Fibroblast of upper back skin (primary cell): ENCODE measurements at places on chromosomes 3 and 15.

GRCh38 chr3:127671523-127672428 is 976 bp upstream of the ABTB1 start:
- DNase-seq = no peak

- DNase-seq = no peak
These were observed 301.3 kb upstream of the TPRG1 start for GRCh38 chr3:188870431-188870830.

- DNase-seq = no peak
These were observed 644.3 kb downstream of the NR2F2 start for GRCh38 chr15:96974761-96975160.

- DNase-seq = no peak
These were observed 77.8 kb upstream of the RNU6-1 start for GRCh38 chr15:67917636-67918035.

- DNase-seq = no peak
These were observed 21.4 kb upstream of the PRTG start for GRCh38 chr15:55764398-55764797.

GRCh38 chr3:101497803-101498202 is 15.2 kb downstream of the SENP7 start:
- DNase-seq = no peak

DNA sequence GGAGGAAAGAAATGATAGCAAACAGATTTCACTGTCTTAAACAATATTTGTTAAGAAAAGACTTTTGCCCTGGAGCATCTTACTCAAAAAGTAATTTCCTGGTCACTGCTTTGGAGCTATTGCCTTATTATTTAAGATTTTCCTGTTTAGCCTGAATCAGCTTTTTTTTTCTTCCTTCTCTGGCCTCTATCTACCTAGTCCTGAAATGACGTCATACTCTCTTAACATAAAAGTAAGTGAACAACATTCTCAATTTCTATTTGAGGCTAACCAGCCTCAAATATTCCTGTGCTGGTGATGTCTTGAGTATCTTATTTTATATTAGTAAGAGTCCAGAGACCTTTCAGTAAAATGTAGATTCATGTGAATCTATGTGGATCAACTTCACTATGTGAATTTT is 221.9 kb upstream of the ALCAM start:
- DNase-seq = no peak

- DNase-seq = peak; percentile 15
These were observed 106.4 kb downstream of the FBLN2 start for GRCh38 chr3:13655061-13655913.

- no peak for DNase-seq
These were observed 70.7 kb downstream of the SEMA5B start for GRCh38 chr3:122956693-122957455.

DNA sequence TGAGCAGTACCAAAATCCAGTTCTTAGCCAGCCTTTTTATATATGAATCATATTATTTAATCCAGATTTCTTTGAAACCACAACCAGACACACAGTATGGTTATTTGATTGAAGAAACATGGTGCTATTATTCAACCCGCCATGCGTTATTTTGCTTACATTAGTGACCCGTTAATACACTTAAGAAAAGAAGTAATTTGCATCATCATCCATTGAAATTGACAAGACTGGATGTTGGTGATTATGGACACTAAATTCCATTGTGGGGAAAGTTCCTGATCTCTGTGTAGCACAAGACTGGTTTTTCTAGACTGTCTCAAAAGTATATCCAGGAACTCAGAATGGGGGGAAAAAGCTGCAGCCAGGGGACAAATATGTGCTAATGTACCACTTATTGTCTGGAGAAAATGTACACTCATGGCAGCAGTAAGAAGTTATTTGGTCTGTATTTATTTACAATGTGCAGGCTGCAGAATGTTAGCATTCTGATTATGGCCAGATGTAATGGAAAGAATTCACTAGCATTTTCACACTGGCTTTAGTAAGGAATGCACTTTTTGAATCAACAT is 80.3 kb downstream of the FILIP1L start:
- DNase-seq = peak; percentile 93
